Thoracic aorta (tissue), 2 donors: ENCODE measurements at places on chromosomes 1 and 21. TPM values are rescaled to one million over a fixed set of nuclear protein-coding genes. Genes with fewer than 3 reads are reported as not detected.

DNA sequence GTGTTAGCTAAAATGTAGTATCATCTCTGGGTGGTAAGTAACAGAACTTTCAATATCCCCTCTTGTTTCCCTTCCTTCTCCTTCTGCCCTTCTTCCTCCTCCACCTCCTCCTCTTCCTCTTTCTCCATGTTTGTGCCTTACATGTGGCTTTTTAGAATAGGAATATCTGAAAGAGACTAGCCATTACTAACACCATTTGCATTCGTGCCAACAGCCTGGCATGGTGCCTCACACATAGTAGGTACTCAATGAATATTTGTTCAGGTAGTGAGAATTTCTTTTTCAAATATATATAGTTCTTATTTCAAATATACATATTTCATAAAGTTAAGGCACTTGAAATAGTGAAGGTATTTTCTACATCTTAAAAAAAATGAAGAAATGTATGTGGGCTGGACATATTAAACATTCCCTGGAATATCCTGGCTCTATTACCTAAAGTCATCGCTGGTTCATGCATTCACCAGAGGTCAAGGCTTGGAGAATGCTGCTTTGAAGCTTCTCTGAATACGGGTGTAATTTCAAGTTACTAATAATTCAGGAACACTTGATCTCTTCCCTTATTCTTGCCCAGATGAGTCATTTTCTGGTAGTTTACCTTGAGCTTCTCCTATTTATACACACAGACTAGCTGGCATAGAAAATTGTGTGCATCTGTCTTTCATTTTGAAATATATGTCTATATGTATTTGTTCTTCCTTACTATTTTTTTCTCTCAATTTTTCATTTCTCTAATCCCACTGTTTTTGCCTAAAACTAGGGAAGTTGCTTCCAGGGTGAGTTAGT, 319.4 kb downstream of the TGFB2 start:
- no peaks in the 10 kb centered on the region for H3K27me3 ChIP-seq
- H3K4me3 ChIP-seq = peak overlapping the region; percentile 3
- DNase-seq = no peak
- H3K4me1 ChIP-seq = peaks cover 18% of the 10 kb centered on the region
- no peak overlapping the region for H3K27ac ChIP-seq
- no peaks in the 10 kb centered on the region for H3K36me3 ChIP-seq

DNA sequence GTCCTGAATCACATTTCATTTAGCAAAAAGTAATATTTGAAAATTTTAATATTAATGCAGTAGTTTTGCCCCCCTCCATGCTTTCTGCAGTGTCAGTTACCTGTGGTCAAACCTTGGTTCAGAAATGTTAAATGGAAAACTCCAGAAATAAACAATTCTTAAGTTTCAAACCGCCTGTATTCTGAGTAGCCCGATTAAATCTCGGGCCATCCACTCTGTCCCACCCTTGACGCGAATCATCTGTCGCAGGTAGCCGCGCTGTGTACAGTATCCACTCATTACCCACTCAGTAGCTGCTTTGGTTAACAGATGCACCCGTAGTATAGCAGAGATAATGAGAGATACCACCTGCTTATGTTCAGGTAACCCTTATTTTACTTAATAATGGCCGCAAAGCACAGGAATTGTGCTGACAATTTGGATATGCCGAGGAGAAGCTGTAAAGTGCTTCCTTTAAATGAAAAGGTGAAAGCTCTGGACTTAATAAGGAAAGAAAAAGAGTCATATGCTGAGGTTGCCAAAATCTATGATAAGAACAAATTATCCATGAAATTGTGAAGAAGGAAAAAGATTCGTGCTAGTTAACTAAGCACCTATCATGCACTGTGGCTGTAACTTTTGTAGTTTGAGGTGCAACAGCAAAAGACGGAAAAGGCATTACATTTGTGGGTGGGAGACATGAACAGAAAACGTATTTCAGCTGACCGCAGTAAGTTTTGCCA, 889 bp upstream of the SCYL3 start:
- DNase-seq = no peak
- peak overlapping the region; percentile 98 for H3K4me3 ChIP-seq
- no peaks in the 10 kb centered on the region for H3K27me3 ChIP-seq
- peaks cover 26% of the 10 kb centered on the region for H3K4me1 ChIP-seq
- H3K36me3 ChIP-seq = no peaks in the 10 kb centered on the region

DNA sequence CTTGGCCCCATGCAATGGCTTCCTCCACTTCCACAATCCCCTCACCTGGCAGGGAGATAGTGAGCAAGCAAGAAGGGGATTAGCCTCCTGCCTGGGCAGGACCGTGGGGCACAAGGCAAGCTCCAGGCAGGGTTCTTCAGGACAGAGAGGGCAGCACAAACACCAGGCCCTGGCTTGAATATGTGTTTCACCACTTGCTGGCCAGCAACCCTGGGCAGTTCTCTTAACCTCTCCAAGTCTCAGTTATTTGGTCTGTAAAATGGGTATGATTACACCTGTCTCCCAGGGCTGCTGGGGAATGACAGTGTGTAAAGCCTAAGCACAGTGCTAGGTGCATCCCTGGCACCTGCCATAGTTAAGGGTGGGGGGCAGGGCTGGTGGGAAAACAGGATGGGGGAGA, 31.9 kb downstream of the H3-3A start:
- no peaks in the 10 kb centered on the region for H3K4me1 ChIP-seq
- DNase-seq = no peak
- no peak overlapping the region for H3K4me3 ChIP-seq
- H3K27me3 ChIP-seq = no peaks in the 10 kb centered on the region

GRCh38 chr1:3172431-3173380, 103.7 kb downstream of the PRDM16 start:
- H3K4me1 ChIP-seq = peaks cover 77% of the 10 kb centered on the region
- H3K27me3 ChIP-seq = no peaks in the 10 kb centered on the region
- H3K27ac ChIP-seq = peak overlapping the region; percentile 91
- no peaks in the 10 kb centered on the region for H3K36me3 ChIP-seq
- no peak for DNase-seq

GRCh38 chr21:15212206-15212605, 147.4 kb upstream of the NRIP1 start:
- no peaks in the 10 kb centered on the region for H3K36me3 ChIP-seq
- DNase-seq = no peak
- no peaks in the 10 kb centered on the region for H3K27me3 ChIP-seq
- no peaks in the 10 kb centered on the region for H3K4me1 ChIP-seq
- no peak overlapping the region for H3K4me3 ChIP-seq
- H3K27ac ChIP-seq = no peak overlapping the region

DNA sequence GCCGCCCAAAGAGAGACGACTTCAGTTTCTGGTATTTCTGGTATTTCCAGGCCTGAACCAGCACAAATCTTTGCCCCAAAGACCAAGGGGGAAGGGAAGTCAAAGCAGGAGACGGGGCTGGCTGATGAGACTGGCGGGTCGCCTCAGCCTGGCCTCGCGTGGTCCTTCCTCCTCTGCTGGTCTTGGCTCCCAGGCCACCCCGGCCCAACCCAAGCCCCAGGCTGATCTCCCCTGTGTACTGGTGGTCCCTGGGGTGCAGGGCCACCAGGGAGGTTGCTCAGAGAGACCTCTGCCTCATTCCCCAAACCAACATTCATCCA, 19.9 kb downstream of the WNT4 start:
- no peak overlapping the region for H3K27ac ChIP-seq
- no peak overlapping the region for H3K4me3 ChIP-seq
- no peaks in the 10 kb centered on the region for H3K27me3 ChIP-seq
- peaks cover 15% of the 10 kb centered on the region for H3K36me3 ChIP-seq
- DNase-seq = no peak
- H3K4me1 ChIP-seq = no peaks in the 10 kb centered on the region

- H3K4me1 ChIP-seq = no peaks in the 10 kb centered on the region
- no peak for DNase-seq
- H3K36me3 ChIP-seq = no peaks in the 10 kb centered on the region
- no peak overlapping the region for H3K4me3 ChIP-seq
- no peak overlapping the region for H3K27ac ChIP-seq
These were observed 1392.9 kb downstream of the BRINP3 start for GRCh38 chr1:189084811-189085210.

Gene SHISA4
- total RNA-seq = 38.9 TPM

Gene LHX8
- not detected for total RNA-seq

- no peaks in the 10 kb centered on the region for H3K27me3 ChIP-seq
- H3K27ac ChIP-seq = no peak overlapping the region
- no peak for DNase-seq
- H3K4me3 ChIP-seq = no peak overlapping the region
- H3K36me3 ChIP-seq = no peaks in the 10 kb centered on the region
These were observed 91.6 kb downstream of the GLUL start for GRCh38 chr1:182299728-182300616.
